ENCODE measurements at places on chromosomes 7 and 10. TPM values are rescaled to one million over a fixed set of nuclear protein-coding genes. Genes with fewer than 3 reads are reported as not detected.

GRCh38 chr10:50275650-50276235 lies 24.4 kb upstream of the ASAH2 start:
- DNase-seq = no peak

Gene INHBA
- 4.6 TPM for polyA plus RNA-seq

Gene ELN
- 58.1 TPM for polyA plus RNA-seq

DNA sequence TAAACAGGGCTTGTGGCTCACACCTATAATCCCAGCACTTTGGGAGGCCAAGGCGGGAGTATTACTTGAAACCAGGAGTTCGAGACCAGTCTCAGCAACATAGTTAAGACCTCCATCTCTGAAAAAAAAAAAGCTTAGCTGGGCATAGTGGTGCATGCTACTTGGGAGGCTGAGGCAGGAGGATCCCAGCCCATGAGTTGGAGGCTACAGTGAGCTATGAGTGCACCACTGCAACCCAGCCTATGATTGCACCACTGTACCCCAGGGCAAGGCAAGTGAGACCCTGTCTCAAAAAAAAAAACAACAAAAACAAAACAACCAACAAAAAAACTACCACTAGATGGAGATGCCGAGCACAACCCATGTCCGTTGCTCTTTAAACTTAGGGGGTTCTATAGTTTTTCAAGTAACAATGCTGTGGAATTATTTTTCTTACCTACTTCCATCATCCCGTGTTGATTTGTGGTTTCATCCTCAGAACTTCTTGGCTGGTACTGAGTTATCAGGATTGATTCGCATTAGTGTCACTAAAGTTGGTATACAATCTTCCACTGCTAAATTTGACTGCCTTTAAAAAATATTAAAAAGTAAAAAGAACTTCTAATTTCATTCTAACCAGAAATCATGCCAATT lies 12.2 kb upstream of the REPIN1 start:
- DNase-seq = no peak

Gene SLC13A4
- polyA plus RNA-seq = 1.7 TPM

GRCh38 chr10:132392811-132393694 lies 3.9 kb upstream of the PWWP2B start:
- DNase-seq = no peak

- DNase-seq = no peak
Measured at GRCh38 chr10:29694121-29694520, 59.4 kb upstream of the SVIL start.

DNA sequence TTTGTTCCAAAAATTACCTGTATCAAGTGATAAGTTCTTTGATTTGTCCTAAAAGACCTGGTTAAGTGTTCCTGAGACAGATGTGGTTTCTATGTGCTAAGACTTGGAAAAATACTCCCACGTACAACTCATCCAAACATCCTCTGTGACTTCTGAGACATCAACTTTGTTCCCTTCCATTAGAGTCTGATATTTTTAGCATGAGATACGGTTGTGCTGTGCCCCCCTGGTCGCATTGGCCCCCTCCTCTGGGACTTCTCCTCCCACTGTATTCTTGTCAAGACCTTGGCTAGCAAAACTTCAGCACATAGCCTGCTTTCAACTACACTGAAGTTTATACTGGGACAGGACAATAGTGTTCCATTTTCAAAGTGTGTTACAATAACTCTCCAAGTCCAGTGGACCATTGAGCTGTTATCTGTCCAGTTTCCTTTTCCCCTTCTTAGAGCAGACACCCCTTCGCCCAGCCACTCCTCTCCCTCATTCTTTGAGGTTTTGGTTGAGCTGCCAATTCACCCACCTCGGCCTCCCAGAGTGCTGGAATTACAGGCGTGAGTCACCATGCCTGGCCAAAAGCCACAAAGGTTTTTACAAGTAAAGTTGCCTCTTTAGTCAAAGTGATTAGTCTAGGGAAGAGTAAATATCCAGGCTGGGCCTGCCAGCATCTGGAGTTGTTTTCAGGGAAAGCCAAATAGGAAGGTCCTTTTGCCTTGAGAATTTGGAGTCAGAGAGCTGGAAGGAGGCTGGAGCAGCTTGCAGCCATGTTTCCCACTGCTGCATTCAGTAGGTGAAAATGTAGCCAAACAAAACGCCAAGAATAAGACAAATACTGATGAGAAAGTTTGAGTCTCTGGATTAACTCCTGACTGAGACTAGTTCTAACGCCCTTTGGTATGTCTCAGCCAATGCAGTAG lies 17.8 kb upstream of the PDLIM1 start:
- DNase-seq = no peak

DNA sequence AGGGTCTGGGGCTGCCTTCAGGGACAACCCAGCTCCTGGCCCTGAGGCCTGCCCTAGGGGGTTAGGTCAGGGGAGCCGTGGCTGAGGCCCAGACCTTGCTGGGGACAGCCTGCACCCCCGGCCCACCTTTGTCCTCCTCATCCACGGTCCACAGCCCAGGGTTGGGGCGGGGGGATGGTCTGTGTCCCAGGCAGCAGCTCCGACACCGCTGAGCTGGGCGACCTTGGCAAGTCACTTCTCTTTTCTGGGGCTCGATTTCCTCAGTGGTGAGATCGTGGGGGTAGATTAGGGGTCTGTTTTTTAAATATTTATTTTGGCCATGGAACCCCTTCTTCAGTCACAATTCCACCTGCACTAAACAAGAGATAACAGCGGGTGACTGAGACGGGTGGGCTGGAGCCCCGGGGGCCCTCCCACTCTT lies 30.9 kb downstream of the DNAJB12 start:
- DNase-seq = no peak

- no peak for DNase-seq
Measured at GRCh38 chr10:110508806-110509544, 11.3 kb downstream of the DUSP5 start.

- no peak for DNase-seq
Measured at GRCh38 chr7:6430271-6430940, 17.3 kb downstream of the DAGLB start.

All from right renal cortex interstitium (tissue), 3 donors.